Activated CD4-positive, alpha-beta T cell treated with anti-CD3 and anti-CD28 coated beads, Interleukin-2, amount 50 U/mL, for 4 hours (primary cell): ENCODE measurements at places on chromosomes 6 and 20.

GRCh38 chr20:1427457-1428054 is 34.7 kb upstream of the FKBP1A start:
- no peak for DNase-seq

DNA sequence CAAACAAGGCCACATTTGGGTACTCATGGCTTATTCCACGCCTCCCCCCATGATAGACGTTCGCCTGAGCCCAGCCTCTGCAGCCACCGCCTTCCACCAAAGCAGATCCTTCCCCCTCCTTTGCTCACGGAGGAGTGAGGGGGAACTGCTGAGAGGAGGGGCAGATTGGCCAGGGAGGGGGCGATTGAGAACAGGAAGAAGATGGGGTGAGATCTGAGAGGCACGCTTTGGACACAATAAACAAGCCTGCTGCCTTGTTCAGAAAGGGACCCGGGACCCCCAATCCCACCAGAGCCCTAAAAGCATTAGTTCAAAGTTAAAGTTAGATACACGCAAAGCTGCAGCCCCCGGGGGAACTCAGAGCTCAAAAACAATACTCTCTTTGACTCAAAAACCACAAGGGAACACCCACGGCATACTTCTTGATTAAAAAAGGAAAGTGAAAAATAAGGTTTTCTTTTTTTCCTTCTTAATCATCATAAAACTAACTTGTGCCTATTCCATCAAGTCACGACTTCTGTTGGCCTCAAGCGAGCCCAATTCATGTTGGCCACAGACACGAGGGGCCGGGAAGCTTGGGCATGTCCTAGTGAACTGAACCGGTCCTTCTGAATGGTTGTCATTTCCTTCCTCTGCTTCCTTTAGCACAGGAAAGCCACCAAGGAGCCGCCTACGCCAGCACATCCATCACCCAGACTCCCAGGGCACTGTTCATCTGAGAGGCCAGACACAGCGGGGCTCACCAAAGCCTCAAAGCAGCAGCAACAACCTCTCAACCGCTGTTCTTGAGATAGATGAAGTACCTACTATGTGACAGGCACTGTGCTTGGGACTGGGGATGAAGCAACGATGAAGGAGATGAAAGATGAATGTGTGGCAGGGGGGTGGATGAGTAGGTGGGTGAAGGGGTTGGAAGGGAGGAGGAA is 44.7 kb downstream of the NFATC2 start:
- DNase-seq: peak; percentile 23

DNA sequence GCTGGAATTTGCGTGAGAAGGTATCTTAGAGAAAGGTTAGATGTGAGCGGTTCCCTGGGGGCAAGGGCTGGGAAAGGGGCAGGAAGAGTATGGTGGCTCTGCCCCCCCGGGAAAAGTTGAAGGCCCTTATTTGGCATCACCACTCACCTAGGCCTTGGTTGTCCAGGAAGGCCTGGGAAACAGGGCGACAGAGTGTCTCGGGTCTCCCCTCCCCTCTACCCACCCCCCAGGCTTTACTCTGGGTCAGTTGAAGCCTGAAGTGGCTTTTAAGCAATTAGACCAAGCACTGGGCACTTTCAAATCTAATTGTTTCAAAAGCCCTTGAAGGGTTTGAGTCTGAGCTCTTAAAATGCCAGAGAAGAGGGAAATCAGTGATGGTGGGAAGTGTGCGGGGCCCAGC is 30.2 kb upstream of the FOXP4 start:
- DNase-seq: no peak

GRCh38 chr20:17919149-17919548 is 49.4 kb downstream of the SNX5 start:
- no peak for DNase-seq

DNA sequence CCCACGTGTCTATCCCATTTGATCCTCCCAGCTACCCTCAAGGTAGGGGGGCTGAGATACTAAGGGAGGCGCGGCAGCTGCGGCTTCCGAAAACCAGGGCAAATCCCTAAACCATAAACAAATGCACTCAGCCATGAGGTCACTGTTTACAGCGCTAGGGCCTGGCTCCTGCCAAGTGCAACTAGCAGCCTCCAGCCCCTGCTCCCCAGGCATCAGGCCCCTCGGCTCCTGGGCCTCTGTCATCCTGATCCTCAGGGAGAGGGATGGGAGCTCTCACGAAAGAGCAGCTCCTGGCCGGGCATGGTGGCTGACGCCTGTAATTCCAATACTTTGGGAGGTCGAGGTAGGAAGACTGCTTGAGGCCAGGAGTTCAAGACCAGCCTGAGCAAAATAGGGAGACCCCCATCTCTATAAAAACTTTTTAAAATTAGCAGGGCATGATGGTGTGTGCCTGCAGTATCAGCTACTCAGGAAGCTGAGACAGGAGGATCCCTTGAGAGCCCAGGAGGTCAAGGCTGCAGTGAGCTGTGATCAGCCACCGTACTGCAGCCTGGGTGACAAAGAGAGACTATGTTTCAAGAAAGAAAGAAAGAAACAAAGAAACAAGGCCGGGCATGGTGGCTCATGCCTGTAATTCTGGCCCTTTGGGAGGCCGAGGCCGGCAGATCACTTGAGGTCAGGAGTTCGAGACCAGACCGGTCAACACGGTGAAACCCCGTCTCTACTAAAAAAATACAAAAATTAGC is 42.5 kb upstream of the TLDC2 start:
- no peak for DNase-seq

GRCh38 chr6:120410586-120410985 is 923.7 kb downstream of the TBC1D32 start:
- no peak for DNase-seq

- no peak for DNase-seq
Measured at GRCh38 chr6:139064981-139065665, 36.6 kb downstream of the ABRACL start.

DNA sequence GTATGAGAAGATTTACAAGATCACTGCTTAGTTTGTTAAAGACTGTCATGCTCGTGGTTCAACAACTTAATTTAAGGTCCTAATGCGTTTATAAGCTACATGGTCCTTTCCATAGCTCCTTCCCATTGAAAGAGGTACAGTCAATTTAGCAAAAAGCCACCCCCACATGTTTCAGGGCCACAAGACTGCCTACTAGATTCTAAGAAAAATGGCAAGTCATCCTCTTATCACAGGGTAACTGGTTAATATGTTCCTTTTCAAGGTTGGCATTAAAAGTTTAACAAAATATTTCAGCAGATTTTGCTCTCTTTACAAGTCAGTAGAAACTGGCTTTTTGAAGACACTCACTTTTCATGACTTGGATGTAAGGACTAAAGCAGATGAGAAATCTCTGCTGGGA is 15.7 kb downstream of the GSTA3 start:
- DNase-seq: no peak

GRCh38 chr6:144055121-144055931 is 40.0 kb downstream of the SF3B5 start:
- peak; percentile 32 for DNase-seq
